ENCODE measurements at places on chromosomes 7 and 10. TPM values are rescaled to one million over a fixed set of nuclear protein-coding genes. Genes with fewer than 3 reads are reported as not detected.

ARHGEF35 gene
- 6.5 TPM for total RNA-seq

TSPAN33 gene
- 9.5 TPM for total RNA-seq

PPA1 gene
- 116 TPM for total RNA-seq

FZD1 gene
- 25.1 TPM for total RNA-seq

PHYHIPL gene
- 0.85 TPM for total RNA-seq

SYNPO2L gene
- 0.79 TPM for total RNA-seq

LIPN gene
- total RNA-seq = not detected

CYP26C1 gene
- not detected for total RNA-seq

MALRD1 gene
- 13.8 TPM for total RNA-seq

NEUROG3 gene
- not detected for total RNA-seq

SNCG gene
- total RNA-seq = 69.2 TPM

SAMD9L gene
- total RNA-seq = 25.5 TPM

KCNMA1 gene
- total RNA-seq = 105 TPM

GIMAP2 gene
- 18.8 TPM for total RNA-seq

ZNF467 gene
- total RNA-seq = 2.1 TPM

OR6B1 gene
- not detected for total RNA-seq

TMEM196 gene
- 1.0 TPM for total RNA-seq

GHRHR gene
- total RNA-seq = not detected

CDCA7L gene
- total RNA-seq = 48.9 TPM

VIPR2 gene
- total RNA-seq = 2.0 TPM

RALA gene
- total RNA-seq = 32.7 TPM

MICU1 gene
- total RNA-seq = 62.5 TPM

SLC39A12 gene
- not detected for total RNA-seq

NUTM2B gene
- total RNA-seq = 0.21 TPM

PAPOLB gene
- total RNA-seq = 2.2 TPM

SYT15B gene
- total RNA-seq = 1.8 TPM

ITIH5 gene
- 97.6 TPM for total RNA-seq

GIMAP5 gene
- total RNA-seq = 25.6 TPM

FLNC gene
- total RNA-seq = 136 TPM

OR9A2 gene
- 1.1 TPM for total RNA-seq

ZNF479 gene
- total RNA-seq = not detected

OR2A42 gene
- 0.42 TPM for total RNA-seq

PAXIP1 gene
- total RNA-seq = 15.2 TPM

C7orf57 gene
- total RNA-seq = 0.21 TPM

CDHR1 gene
- total RNA-seq = 0.32 TPM

BLNK gene
- 7.3 TPM for total RNA-seq

MTURN gene
- total RNA-seq = 55.6 TPM

CALML3 gene
- not detected for total RNA-seq

NRF1 gene
- 23.9 TPM for total RNA-seq

TMEM273 gene
- total RNA-seq = 14.4 TPM

CLEC5A gene
- total RNA-seq = 0.16 TPM

TFPI2 gene
- total RNA-seq = 19.3 TPM

PILRB gene
- 16.3 TPM for total RNA-seq
